ENCODE measurements at places on chromosomes 7 and 10.

DNA sequence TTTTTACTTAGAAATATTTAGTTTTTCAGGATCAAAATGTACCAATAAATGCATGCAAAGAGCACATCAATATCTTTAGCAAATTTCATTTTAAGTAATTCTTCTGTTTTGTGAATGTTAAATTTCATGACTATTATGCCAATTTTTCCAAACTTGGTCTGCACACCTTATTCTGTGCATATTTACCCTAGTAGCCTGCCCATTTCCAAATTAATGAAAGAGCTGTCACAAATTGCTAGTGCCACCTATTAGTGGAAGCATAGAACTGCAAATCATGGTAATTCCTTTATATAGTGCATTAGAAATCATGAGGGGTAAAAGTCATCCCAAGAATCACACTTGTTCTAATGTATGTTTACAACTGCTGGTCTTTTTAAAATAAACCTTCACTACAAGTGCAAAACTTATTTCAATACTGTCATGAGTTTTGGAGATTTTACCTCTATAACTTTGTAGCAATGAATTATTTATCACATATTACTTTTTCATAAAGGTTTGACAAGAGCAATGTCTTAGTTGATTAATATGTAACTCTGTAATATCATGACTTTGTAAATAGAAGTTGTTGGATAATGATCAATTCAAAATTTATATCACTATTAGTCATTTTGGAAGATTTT is 5.7 kb downstream of the SEMA3A start:
- no peak for DNase-seq

DNA sequence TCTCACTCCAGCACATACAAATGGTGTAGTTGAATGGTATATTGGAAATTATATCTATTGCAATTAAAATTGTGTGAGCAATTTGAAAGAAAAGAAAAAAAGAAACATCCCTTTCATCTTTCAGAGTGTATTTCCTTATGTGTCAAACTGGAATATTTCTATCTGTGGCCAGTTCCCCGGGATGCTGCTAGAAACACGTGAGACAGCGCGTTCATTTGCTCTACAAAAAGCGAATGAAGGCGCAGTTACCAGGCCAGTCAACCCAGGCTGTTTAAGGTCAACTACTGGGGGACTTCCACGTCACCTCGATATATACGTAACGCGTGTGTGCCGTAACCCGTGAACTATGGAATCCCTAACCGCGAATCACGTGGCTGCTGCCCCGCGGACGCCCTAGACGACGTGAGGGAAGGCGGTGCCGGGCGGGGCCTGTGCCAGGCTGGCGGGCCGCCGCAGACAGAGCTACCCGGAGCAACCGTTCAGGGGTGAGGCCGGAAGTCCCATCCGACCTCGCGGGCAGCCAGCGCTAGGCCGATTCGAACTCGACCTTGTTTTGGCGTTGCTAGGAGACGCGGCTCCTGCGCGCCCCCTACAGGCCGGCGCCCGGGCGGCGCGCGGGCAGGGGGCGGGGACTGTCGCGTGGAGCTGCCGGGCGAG is 1.1 kb upstream of the ARL4A start:
- DNase-seq: peak; percentile 81

GRCh38 chr7:75995996-75996395 is 1.6 kb upstream of the TMEM120A start:
- DNase-seq: no peak

- no peak for DNase-seq
These were observed 146.5 kb downstream of the TMEM178B start for GRCh38 chr7:141220263-141220880.

DNA sequence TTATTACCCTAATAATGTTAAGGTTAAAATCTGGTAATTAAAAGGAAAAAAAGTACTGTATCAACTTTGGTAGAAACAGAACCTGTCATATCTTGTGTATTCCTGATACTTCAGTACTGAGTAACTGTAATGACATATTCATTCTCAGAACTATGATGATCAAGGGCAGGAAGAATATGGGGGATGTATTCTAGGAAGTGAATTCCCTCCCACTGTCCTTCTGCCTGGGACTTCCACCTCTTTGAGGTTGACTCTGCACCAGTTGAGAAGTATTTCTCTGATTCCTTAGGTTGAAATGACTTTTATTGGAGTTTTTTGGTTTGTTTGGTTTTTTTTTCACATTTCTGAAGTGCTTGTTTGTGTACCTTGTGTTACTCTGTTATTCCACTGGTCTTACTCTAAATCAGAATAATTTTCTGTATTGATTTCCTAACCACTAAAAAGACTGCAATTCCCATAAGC is 36.9 kb downstream of the WASL start:
- DNase-seq: peak; percentile 45

DNA sequence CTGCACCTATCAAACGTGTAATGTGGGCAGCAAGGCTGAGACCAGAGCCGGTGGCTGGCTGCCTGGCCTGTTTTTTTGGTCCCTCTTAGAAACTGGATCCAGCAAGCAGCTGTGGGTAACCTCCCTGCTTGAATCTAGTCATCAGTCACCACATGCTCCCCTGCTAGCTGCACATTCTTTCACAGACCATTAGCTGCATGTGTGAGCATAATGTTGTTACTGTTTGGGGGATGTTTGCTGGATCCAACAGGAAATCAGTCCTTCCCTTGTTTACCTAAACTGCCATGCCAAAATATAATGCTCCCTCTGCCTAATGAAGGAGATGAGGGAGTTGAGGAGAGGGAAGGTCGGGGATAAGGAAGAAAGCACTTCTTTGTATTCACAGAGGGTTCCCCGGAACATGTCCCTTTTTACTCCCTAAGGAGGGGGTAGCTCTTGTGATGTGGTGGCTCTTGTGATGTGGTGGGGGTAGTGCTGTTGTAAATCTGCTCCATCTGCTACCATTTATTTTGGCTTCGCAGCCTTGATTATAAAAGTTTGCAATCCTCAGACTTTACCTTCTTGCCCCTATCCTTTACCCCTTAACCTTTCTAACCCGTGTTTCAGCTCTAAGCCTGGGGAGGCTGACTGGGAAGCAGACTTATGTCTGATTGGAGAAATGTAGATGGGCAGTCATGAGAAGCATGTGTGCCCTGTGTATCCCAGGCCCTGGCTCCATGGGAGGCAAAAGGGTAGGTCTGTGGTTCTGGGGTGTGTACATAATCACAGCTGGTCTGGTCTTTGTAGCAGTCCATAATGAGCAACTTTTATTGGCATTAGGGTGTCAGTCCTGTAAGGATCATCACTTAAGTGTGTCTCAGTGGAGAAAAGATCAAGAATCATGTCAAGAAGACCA is 20.8 kb downstream of the LOXL4 start:
- no peak for DNase-seq

DNA sequence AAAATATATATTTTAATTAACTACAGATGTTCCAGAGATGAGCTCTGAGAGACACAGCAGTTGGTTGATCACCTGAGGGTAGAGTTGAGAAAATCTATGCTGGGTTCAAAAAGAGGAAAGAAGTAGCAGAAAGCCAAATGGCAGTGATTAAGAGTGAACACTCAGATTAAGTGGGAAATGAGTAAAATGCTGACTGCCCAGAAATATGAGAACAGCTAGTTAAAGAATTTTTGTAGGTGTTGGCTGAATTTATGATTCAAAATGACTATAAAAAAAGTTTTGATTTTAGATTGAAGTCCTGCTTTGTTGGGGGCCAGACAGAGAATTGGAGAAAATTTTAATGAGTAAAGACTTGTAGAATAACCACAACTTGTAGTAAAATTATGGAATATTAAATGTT is 9.8 kb downstream of the TCTN3 start:
- DNase-seq: no peak

DNA sequence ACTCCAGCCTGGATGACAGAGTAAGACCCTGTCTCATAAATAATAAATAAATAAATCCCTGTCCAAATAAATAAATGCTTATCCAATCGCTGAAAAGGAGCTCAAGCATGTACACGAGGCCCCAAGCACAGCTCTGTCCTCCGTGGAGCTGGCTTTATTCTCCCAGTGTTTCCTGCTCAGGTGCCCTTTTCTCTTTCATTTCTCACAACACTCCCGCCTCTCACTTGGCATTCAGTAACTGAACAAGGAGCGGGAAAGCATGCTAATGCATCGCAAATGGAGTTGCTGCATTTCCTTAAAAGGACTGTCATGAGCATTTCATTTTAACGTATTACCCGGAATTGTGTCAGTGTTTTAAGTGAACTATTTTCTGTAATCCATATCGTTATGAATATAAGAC is 210.9 kb upstream of the C7orf33 start:
- no peak for DNase-seq

DNA sequence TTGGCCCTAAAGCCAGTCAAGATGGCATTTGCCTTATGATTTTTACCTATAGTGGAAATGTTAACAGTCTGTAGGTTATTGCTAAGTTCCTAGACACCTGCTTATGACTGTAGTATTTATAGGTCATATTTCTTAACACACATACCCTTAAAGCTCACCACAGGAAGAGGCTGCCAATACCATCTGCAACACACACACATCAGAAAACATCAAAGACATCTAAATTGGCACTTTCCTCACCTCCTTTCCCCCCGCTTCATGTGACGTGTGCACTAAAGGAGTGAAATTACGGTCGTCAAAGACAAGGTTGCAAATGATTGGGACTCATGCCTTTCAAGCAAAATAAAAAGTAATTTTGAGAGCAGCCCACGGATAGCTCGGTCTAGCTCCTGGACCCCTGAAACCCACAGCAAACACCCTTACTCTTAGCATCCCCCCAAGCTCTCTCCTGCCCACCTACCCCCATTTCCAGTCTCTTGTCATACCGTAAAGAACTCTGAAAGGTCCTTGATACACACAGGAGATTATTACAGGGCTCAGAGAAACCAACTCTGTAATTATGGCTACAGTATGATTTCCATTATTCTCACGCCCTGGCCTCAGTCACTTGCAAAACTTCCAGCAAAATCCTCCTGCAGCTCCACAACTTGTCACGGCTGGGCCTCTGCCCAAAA is 90.5 kb downstream of the PLXNA4 start:
- DNase-seq: no peak

DNA sequence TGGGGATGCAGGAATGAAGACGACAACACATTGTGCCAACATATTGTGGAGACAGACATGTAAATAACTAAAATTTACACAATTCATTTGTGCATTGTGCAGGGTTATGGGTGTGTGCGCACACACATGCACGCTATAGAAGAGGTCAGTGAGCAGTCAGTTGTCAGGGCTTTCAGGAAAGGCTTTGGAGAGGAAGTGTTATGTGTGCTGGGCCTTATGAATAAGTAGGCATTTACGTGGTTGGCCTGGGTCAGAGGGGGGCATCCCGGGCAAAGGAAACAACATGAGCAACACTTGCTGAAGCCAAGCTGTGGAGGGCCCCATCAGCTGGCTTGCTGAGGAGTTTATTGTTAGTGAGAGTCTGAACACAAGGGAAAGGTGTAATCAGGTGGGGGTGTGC is 4.1 kb downstream of the PRXL2A start:
- no peak for DNase-seq

DNA sequence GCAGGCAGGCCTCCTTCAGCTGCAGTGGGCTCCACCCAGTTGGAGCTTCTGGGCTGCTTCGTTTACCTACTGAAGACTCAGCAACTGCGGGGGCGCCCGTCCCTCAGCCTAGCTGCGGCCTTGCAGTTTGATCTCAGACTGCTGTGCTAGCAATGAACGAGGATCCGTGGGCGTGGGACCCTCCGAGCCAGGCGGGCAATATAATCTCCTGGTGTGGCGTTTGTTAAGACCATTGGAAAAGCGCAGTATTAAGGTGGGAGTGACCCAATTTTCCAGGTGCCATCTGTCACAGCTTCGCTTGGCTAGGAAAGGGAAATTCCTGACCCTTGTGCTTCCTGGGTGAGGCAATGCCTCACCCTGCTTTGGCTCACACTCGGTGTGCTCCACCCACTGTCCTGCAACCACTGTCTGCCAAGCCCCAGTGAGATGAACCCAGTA is 159.2 kb upstream of the FOXP2 start:
- DNase-seq: no peak

All from foreskin keratinocyte (primary cell).